ENCODE measurements at places on chromosomes 13 and 19. TPM values are rescaled to one million over a fixed set of nuclear protein-coding genes. Genes with fewer than 3 reads are reported as not detected.

The ZNF225 gene
- 3.8 TPM for total RNA-seq

The SBK3 gene
- total RNA-seq: 1.7 TPM

The CEACAM20 gene
- not detected for total RNA-seq

The LILRA1 gene
- 3.7 TPM for total RNA-seq

The SLC17A7 gene
- total RNA-seq: 2.3 TPM

The MBD3L2 gene
- total RNA-seq: not detected

The SCEL gene
- total RNA-seq: 0.13 TPM

The ZNF331 gene
- 194 TPM for total RNA-seq

- no peak for DNase-seq
These were observed 1.0 kb downstream of the MBNL2 start for GRCh38 chr13:97223037-97223710.

DNA sequence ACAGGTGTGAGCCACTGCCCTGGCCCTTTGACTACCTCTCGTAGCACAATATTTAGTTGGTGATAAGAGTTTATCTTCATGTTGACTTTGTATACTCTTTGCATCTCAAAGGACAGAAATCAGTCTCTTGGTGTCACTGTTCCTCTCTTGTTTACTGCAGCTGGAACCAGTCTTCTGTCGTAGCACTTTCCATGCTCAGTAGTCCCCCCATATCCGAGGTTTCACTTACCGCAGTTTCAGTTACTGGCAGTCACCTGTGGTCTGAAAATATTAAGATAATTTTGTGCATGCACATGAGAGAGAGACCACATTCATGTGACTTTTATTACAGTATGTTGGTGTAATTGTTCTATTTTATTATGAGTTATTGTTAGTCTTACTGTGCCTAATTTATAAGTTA is 49.1 kb downstream of the WASF3 start:
- no peak for DNase-seq

GRCh38 chr19:5607318-5608275 is 15.0 kb downstream of the SAFB2 start:
- no peak for DNase-seq

DNA sequence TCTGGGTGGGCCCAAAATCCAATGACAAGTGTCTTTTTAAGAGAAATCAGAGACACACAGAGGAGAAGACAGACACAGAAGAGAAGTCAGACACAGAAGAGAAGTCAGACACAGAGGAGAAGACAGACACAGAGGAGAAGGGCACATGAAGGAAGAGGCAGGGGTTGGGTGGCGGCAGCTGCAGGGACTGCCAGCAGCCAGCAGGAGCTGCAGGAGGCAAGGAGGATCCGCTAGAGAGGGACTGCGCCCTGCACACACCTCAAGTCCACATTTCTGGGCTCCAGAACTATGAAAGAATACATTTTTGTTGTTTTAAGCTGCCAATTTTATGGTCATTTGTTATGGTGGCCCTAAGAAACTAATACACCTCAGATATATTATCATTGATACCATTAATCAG is 140.6 kb downstream of the ZIC5 start:
- no peak for DNase-seq

- DNase-seq: no peak
These were observed 254.4 kb upstream of the KLF12 start for GRCh38 chr13:74388626-74389025.

GRCh38 chr19:56066152-56067023 is 54.7 kb downstream of the ZNF787 start:
- peak; percentile 91 for DNase-seq

GRCh38 chr19:41409288-41409687 is 11.7 kb downstream of the BCKDHA start:
- no peak for DNase-seq

- no peak for DNase-seq
These were observed 93.8 kb upstream of the ARHGEF7 start for GRCh38 chr13:111021270-111021669.

GRCh38 chr13:110723598-110723997 is 10.1 kb downstream of the ING1 start:
- no peak for DNase-seq

GRCh38 chr13:105087945-105088344 is 1447.5 kb downstream of the EFNB2 start:
- no peak for DNase-seq

- DNase-seq: no peak
These were observed 4.5 kb upstream of the B3GNT8 start for GRCh38 chr19:41431426-41432386.

- no peak for DNase-seq
These were observed 467 bp upstream of the CLN5 start for GRCh38 chr13:76991432-76991795.

GRCh38 chr13:37029617-37030016 is 29.0 kb downstream of the EXOSC8 start:
- DNase-seq: no peak

- no peak for DNase-seq
These were observed 8.5 kb upstream of the EEF1AKMT1 start for GRCh38 chr13:20782116-20782708.
